ENCODE measurements at places on chromosomes 11 and 22. TPM values are rescaled to one million over a fixed set of nuclear protein-coding genes. Genes with fewer than 3 reads are reported as not detected.

Gene PANX3
- not detected for total RNA-seq

Gene SCUBE1
- 0.68 TPM for total RNA-seq

Gene BBS1
- 106 TPM for total RNA-seq

Gene GLB1L3
- total RNA-seq, result 14.5 TPM

Gene PLAAT5
- total RNA-seq, result 25.7 TPM

Gene KDM4E
- total RNA-seq, result not detected

Gene BLID
- total RNA-seq, result 3.3 TPM

Gene FOLH1
- 43.9 TPM for total RNA-seq

- peaks cover 4% of the 10 kb centered on the region for H3K4me1 ChIP-seq
- H3K4me3 ChIP-seq, result no peak overlapping the region
- DNase-seq, result no peak
- H3K36me3 ChIP-seq, result no peaks in the 10 kb centered on the region
- no peaks in the 10 kb centered on the region for H3K27me3 ChIP-seq
Observed at GRCh38 chr11:120133216-120134105, 4.5 kb downstream of the TRIM29 start.

GRCh38 chr11:91041626-91042025, 818.8 kb upstream of the CHORDC1 start:
- no peak overlapping the region for H3K27ac ChIP-seq
- no peak for DNase-seq
- no peak overlapping the region for H3K4me3 ChIP-seq
- no peaks in the 10 kb centered on the region for H3K27me3 ChIP-seq

- no peak for DNase-seq
- no peaks in the 10 kb centered on the region for H3K27me3 ChIP-seq
- no peaks in the 10 kb centered on the region for H3K36me3 ChIP-seq
- no peak overlapping the region for H3K27ac ChIP-seq
- H3K4me3 ChIP-seq, result no peak overlapping the region
Observed at GRCh38 chr11:70464509-70465361, 66.4 kb downstream of the CTTN start.

GRCh38 chr11:83007909-83008580, 63.7 kb downstream of the RAB30 start:
- H3K27me3 ChIP-seq, result no peaks in the 10 kb centered on the region
- peaks cover 13% of the 10 kb centered on the region for H3K4me1 ChIP-seq
- peak overlapping the region; percentile 12 for H3K27ac ChIP-seq
- no peak for DNase-seq

GRCh38 chr11:97772705-97773104, 1248.0 kb upstream of the CNTN5 start:
- no peaks in the 10 kb centered on the region for H3K4me1 ChIP-seq
- no peak for DNase-seq
- no peak overlapping the region for H3K27ac ChIP-seq
- H3K4me3 ChIP-seq, result no peak overlapping the region

- H3K4me3 ChIP-seq, result no peak overlapping the region
- no peak for DNase-seq
- no peaks in the 10 kb centered on the region for H3K36me3 ChIP-seq
- no peaks in the 10 kb centered on the region for H3K4me1 ChIP-seq
- H3K27ac ChIP-seq, result no peak overlapping the region
Observed at GRCh38 chr11:80986421-80987074, 1545.7 kb upstream of the TENM4 start.

GRCh38 chr22:37484480-37485394, 1.4 kb downstream of the MFNG start:
- H3K36me3 ChIP-seq, result no peaks in the 10 kb centered on the region
- H3K4me1 ChIP-seq, result peaks cover 3% of the 10 kb centered on the region
- peak overlapping the region; percentile 37 for H3K27ac ChIP-seq
- peak; percentile 21 for DNase-seq
- peak overlapping the region; percentile 15 for H3K4me3 ChIP-seq
- H3K27me3 ChIP-seq, result no peaks in the 10 kb centered on the region

GRCh38 chr11:32172848-32173834, 82.3 kb downstream of the RCN1 start:
- peak; percentile 52 for DNase-seq
- no peaks in the 10 kb centered on the region for H3K27me3 ChIP-seq
- H3K4me1 ChIP-seq, result no peaks in the 10 kb centered on the region
- H3K27ac ChIP-seq, result no peak overlapping the region
- peak overlapping the region; percentile 2 for H3K4me3 ChIP-seq

- H3K27me3 ChIP-seq, result no peaks in the 10 kb centered on the region
- peaks cover 12% of the 10 kb centered on the region for H3K4me1 ChIP-seq
- H3K36me3 ChIP-seq, result no peaks in the 10 kb centered on the region
- no peak overlapping the region for H3K4me3 ChIP-seq
Observed at GRCh38 chr11:66081505-66081904, 11.4 kb downstream of the PACS1 start.

GRCh38 chr11:85953491-85954143, 98.4 kb downstream of the CCDC83 start:
- DNase-seq, result no peak
- H3K27ac ChIP-seq, result no peak overlapping the region
- H3K4me3 ChIP-seq, result no peak overlapping the region

- H3K4me3 ChIP-seq, result no peak overlapping the region
- no peaks in the 10 kb centered on the region for H3K36me3 ChIP-seq
- no peaks in the 10 kb centered on the region for H3K4me1 ChIP-seq
- no peak overlapping the region for H3K27ac ChIP-seq
Observed at GRCh38 chr11:110131386-110132123, 38.4 kb downstream of the ZC3H12C start.

GRCh38 chr11:57792870-57793269, 31.3 kb downstream of the CTNND1 start:
- H3K27ac ChIP-seq, result peak overlapping the region; percentile 66
- DNase-seq, result no peak
- H3K36me3 ChIP-seq, result peaks cover 2% of the 10 kb centered on the region
- no peak overlapping the region for H3K4me3 ChIP-seq
- H3K4me1 ChIP-seq, result peaks cover 25% of the 10 kb centered on the region

DNA sequence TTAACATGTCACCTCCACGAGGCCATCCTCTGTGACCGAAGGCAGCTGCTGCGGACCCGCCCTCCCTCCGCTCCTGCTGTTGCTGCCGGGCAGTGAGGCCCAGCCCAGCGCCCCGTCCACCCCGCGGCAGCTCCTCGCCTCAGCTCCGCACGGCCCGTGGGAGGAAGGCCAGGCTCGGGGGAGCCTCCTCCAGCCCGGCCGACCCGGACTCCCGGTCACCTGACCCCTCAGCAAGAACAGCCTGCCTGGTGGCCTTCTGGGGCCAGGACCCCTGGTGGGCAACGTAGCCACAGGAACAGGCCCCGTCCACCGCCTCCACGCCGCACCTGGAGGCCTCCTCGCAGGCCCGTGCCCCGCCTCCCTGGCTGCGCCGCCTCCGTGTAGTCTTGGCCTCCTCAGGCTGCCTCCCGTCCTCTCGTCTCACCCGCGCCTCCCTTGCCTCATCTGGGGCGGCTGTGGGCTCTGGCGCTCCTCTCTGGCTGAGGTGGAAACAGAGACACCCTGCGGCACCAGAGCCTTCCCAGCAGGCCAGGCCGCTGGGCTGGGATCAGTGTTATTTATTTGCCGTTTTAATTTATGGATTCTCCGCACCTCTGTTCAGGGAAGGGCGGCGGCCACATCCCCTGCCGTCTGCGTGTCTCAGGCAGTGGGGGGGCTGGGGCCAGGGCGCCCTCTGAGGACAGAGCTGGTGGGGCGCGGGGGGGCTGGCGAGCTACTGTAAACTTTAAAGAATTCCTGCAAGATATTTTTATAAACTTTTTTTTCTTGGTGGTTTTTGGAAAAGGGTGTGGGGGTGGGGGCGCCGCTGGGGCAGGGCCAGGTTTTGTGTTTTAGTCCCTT, 25.4 kb downstream of the MOB2 start:
- H3K27ac ChIP-seq, result peak overlapping the region; percentile 80
- peak overlapping the region; percentile 18 for H3K4me3 ChIP-seq
- H3K36me3 ChIP-seq, result no peaks in the 10 kb centered on the region
- no peaks in the 10 kb centered on the region for H3K27me3 ChIP-seq
- DNase-seq, result no peak
- H3K4me1 ChIP-seq, result peaks cover 7% of the 10 kb centered on the region

GRCh38 chr11:107947904-107948303, 19.7 kb downstream of the RAB39A start:
- no peak overlapping the region for H3K4me3 ChIP-seq

DNA sequence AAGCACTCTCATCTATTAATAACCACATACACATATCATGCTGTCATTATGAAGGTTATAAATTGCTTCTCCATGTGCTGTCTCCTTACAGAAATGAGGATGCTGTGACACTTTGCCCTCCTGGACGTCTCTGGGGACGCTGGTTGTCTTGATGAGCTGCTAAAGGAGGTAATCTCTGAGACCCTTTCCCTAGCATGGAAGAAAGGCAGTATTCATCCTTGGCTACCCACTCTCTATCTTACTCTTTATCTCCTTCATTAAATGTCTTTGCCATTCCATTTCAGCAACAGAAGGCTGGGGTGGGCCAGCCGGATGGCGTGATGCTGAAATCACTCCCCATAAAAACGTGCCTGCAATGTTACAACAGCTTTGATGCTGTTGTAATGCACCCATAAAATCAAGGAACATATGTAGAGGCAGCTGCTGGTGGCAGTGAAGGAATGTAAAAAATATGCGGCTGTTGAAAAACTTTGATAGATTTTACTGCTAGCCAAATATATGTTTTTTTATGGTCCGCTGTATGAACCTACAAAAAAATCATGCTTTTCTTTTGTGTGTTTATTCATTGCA, 715.1 kb upstream of the API5 start:
- H3K27me3 ChIP-seq, result no peaks in the 10 kb centered on the region
- DNase-seq, result no peak
- H3K4me1 ChIP-seq, result no peaks in the 10 kb centered on the region
- no peak overlapping the region for H3K4me3 ChIP-seq
- no peaks in the 10 kb centered on the region for H3K36me3 ChIP-seq

GRCh38 chr11:10918275-10918674, 60.4 kb upstream of the ZBED5 start:
- H3K27me3 ChIP-seq, result no peaks in the 10 kb centered on the region
- H3K4me3 ChIP-seq, result no peak overlapping the region
- no peaks in the 10 kb centered on the region for H3K36me3 ChIP-seq
- no peaks in the 10 kb centered on the region for H3K4me1 ChIP-seq

DNA sequence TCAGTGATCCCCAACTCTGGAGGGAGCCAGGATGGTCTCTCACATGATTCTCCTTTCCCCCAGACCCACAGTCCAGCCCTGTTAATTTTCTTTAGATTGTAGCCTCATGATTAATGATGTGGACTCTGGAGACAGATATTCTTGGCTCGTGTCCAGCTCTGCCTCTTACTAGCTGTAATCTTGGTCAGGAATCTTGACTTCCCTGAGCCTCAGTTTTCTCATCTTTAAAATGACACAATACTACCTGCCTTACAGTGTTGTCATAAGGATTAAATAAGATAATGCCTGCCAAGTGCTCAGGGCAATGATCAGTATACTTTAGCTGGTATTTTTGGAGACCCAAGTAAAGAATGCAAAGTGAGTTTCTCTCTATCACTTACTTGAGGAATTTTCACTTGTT, 60.0 kb downstream of the SPECC1L start:
- DNase-seq, result no peak
- H3K27ac ChIP-seq, result no peak overlapping the region
- H3K4me3 ChIP-seq, result no peak overlapping the region
- no peaks in the 10 kb centered on the region for H3K27me3 ChIP-seq

DNA sequence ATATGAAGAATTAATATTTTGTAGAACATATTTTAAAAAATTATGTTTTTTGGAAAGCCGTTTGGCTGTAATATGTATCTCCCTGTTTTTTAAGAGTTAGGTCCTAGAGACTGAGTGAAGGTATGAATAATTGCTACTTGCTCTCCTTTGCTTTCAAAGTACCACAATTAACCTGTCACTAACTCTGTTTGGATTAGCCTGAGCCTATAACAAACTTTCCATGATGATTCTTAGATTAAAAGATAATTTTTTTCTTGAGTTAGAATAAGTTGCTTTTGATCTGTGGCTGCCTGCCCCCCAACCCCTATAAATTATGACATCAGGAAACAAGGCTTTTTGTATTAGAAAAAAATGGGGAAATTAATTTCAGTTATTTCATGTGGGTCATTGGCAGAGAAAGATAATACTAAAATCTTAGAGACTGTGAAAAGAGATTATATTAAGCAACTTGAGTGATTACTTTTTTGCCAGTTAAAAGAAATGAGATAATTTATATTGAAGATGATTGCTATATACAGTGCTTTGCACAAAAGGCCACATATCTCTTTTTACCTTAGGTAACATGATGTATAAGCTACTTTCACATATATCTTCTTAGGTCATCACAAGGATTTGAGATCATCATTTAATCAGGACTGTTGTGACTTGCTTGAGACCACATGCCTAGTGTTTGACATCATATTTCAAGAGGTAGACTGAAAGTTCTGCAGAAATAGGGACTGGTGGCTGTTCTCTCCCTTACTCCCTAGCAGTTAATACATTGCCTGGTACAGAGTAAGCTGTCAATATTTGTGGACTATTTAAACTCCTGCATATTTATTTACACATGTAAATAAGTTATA, 9.6 kb downstream of the MTMR3 start:
- DNase-seq, result no peak
- H3K4me1 ChIP-seq, result no peaks in the 10 kb centered on the region
- no peaks in the 10 kb centered on the region for H3K27me3 ChIP-seq
- no peak overlapping the region for H3K27ac ChIP-seq
- no peak overlapping the region for H3K4me3 ChIP-seq

- no peak for DNase-seq
- peak overlapping the region; percentile 86 for H3K27ac ChIP-seq
- H3K27me3 ChIP-seq, result no peaks in the 10 kb centered on the region
Observed at GRCh38 chr22:36155702-36156101, 4.9 kb downstream of the APOL3 start.

DNA sequence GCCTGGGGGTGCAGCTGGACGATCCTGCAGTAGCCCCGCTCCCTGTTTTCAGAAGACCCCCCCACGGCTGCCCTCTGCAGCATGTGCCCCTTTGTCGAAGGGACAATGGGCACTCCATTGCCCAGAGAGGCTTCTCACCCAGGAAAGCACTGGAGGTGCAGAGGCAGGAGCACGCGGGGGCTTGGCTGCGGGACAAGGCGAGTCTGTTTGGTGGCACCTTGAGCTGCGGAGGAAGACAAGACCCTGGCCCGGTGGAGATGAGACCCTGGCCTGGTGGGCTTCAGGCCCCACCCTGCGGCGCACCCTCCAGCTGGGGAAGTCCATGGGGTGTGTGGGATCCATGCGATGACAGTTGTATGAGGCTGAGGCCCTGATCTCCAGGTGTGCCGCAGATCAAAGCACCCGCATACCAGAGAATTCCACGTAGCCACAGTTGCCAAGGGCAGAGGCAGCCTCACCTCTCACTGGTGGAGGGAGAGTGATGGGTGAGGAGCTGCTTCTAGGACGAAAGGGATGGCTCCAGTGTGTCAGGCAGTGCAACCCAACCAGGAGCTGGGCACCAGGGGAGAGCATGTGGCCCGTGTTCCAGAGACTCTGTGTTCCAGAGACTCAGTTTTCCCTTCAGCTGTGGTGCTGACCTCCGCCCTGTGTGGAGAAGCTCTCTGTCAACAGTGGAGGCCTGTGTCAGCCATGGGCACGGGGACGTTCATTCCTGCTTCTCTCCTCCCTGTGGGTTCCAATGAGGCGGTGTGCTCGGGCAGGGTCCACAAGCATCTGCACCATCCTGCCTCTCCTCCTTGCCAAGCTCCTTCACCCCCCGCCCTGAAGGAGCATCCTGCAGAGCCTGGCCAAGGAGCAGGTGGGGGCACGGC, 10.0 kb downstream of the TBX1 start:
- no peak overlapping the region for H3K27ac ChIP-seq
- H3K4me1 ChIP-seq, result no peaks in the 10 kb centered on the region
- H3K27me3 ChIP-seq, result no peaks in the 10 kb centered on the region
- no peak for DNase-seq
- no peaks in the 10 kb centered on the region for H3K36me3 ChIP-seq
- no peak overlapping the region for H3K4me3 ChIP-seq

- H3K4me1 ChIP-seq, result no peaks in the 10 kb centered on the region
- no peak overlapping the region for H3K4me3 ChIP-seq
- H3K27me3 ChIP-seq, result no peaks in the 10 kb centered on the region
- H3K36me3 ChIP-seq, result no peaks in the 10 kb centered on the region
- H3K27ac ChIP-seq, result no peak overlapping the region
- DNase-seq, result no peak
Observed at GRCh38 chr11:56495117-56495516, 3.9 kb upstream of the OR5M8 start.

Data from prostate gland (tissue), 2 donors.